ENCODE measurements at places on chromosomes 12 and 14.
A peak's percentile ranks its signal among the peaks of the same experiment; 100 is the strongest.

GRCh38 chr12:29734734-29735133 is 49.0 kb downstream of the TMTC1 start:
- no peak for DNase-seq

DNA sequence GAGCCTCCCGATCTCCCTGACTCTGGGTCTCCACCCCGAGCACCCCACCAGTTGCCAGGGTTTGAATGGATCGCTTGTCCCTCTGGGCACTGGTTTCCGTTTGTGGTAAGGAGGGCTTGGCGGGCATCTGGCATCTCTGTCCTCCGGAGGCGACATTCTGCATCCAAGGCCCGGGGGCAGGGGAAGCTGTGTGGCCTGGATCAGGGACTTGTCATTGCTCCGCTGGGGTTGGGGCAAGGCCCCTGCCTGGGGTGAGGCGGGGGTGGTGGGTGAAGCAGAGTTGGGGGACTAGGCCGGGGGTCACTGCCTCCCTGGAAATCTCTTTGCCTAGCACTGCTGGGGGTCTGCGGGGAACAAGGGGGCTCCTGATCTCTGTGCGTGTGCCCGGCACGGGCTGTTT is 30.2 kb downstream of the KIF26A start:
- DNase-seq, result no peak

- DNase-seq, result no peak
These were observed 55.8 kb downstream of the ARID2 start for GRCh38 chr12:45785315-45785714.

DNA sequence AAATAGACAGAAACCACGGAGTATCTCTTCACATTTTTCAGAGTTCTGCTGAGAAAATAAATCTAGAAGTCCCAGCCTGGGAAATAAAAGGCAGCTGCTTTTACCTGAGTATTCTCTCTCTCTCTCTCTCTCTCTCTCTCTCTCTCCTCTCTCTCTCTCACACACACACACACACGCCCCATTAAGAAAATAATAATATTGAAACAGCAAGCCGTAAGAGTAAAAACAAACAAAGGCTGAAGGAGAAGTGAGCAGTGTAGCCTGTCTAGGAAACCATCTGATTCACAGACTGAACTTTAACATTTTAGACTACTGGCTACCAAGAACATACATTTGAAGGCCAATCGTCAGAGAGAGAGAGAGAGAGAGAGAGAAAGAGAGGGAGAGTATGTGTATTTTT is 8.4 kb downstream of the PTHLH start:
- DNase-seq, result no peak

DNA sequence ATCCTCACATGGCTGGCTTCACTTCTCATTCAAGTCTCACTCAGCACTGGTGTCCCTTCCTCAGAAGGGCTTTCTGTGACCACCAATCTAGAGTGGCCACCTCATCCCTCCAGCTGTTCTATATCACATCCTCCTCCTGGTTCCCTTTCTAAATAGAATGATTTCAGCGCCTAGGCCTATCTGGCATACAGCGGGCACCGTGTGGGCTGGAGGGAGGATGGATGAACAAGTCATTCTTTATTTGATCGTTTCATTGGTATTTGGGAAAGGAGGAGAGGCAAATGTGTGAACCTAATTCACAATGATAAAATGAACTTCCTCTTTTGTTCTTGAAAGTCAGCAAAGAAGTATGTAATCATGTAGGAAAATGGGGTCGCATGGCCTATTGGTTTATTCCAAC is 394.2 kb downstream of the DPF3 start:
- no peak for DNase-seq

DNA sequence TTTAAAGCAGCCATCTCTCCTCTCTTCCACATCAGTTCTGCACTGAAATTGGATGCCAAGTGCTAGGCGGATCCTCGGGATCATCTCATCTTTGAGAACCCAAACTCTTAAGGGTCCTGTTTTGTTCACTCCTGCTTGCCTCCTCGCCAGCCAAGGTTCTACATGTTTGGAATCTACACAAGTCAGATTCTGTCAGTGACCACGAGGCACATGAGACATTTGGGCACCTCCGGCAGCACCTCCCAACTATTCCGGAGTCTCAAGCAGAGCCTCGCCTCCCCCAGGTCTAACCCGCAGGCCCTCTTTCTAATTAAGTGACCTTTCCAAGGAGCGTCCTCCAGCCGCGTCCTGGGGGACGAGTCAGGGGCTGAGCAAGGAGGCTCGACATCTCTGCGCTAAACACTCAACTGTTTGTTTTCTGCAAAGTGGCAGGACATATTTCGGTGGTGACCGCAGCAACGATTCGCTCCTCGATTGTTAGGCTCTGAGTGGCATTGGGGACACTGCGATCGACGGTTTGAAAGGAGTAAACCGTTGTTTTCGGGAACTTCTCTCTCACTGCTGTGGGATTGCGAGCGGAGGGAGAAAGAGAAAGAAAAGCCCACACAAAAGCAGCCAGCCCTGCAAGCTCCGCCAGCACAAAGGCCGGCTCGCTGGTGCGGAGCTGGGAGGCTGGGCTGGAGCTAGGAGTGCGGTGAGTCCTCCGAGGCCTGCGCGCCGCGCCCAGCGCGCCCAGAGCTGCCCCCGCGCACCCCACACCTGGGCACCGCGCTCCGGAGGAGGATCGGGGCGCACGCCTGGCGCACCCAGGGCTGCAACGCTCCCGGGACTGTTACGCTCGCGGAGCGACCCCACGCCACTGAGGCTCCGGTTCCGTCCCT is 640 bp downstream of the ARMH4 start:
- no peak for DNase-seq

DNA sequence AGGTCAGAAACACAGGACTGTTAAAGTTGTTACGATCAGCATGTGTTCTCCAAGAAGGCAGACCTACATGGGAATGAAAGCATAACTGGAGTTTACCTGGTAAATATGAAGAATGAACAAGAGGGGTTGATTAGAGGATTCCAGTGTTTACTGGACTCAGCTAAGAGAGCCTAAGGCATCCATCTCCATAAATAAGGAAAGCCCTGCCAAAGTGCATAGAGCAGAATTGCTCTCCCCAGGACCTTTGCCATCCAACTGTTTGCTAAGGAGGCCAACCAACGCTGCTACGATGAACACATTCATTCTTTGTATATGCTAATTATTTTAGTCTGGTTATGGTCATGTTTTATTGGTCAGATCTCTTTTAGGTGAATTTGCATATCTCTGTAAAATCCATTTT is 17.1 kb upstream of the PAWR start:
- DNase-seq, result no peak

DNA sequence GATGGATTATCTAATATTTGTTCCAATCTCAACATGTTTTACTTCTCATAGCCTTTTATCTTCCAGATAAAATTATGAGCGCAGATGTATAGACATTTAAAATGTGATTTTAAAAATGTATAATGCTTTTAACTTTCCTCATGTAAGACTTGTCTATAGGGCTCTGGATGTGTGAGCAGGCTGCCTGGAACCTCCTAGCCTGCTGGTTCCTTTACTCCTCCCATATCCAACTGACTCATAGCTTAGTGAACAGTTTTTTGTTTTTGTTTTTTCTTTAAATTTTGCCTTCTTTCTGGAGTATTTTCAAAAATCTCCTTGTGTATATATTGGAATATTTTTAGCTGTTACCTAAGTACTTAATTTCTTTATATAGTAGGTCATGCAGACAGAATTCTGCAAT is 115.4 kb downstream of the PDE3A start:
- no peak for DNase-seq

DNA sequence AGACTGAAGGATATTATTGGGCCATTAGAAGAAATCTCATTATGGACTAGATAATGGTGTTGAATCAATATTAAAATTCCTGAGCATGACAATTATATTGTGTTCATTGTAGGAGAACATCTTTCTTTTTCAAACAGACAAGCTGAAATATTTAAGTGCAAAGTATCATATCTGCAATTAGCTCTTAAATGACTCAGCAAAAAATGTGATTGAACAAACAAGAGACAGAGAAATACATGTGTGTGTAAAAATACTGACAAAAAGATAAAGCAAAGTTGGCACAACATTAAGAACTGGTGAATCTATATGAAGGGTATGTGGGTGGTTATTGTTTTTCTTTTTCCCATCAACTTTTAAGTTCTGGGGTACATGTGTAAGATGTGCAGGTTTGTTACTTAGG is 9.5 kb downstream of the CEP290 start:
- DNase-seq, result no peak

GRCh38 chr12:96907671-96908422 is 790 bp downstream of the NEDD1 start:
- DNase-seq, result no peak

DNA sequence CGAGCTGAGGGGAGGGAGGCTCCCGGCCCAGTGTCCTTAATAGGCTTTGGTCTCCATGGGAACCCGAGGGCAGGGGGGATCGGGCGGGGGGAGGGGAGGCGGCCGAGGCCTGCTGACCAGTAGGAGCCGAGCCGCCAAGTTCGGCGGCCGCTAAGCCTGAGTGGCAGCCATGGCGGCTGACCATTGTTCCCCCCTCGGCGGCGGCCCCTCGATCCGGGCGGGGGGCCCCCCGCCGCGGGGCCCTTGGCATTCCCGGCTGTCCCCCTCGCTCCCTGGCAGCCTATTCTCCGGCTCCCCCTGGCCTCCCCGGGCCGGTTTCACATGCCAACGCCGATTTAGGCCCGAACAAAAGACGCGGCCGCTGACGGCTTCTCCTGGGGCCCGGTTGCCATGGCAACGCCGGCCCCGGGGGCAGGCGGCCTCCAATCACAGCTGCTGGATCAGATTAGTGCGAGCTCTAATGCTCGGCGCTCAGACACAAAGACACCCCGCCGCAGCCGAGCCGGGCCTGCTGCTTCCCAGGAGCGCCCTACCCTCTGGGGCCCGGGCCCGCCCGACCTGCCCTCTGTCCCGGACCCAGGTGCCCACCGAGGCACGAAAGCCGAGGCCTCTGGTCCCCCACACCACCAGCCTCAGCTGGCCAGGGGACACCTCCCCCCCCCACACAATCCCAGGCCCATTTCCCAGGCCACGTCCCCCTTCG is 7.3 kb downstream of the MSI1 start:
- no peak for DNase-seq

- DNase-seq, result no peak
These were observed 13.5 kb downstream of the SINHCAF start for GRCh38 chr12:31312431-31312830.

DNA sequence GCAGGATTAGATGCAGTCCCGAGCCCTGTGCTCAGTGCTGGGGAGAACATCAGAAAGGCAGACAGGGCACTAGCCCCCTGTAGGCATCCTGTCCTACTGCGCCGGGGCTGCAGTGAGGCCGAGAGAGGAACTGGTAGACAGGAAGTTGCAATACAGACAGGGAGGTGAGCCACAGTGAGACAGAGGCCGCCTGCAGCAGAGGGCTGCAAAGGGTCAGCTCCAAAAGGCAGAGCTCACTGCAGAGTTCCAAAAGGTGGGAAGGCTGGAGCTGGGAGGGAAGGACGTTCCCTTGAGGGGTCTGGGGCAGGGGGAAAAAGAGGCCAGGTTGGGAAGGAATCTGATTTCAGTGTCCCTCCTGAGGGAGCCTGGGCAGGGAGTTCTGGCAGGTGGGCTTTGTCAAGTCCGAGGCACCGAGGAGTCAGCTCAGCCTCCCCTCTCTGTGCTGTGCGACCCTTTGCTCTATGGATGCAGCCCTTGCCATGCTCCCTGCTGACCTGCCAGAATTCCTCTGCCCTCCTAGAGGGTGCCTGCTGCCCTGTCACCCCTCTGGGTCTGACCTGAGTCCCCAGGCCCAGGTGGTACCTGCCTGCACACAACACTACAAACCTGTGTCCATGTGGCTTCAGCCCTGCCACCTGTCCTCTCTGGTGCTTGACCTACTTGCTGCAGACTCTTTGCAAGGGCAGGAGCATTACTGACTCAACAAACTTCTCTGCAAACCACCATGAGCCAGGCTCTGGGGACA is 63.5 kb downstream of the PRMT8 start:
- no peak for DNase-seq

DNA sequence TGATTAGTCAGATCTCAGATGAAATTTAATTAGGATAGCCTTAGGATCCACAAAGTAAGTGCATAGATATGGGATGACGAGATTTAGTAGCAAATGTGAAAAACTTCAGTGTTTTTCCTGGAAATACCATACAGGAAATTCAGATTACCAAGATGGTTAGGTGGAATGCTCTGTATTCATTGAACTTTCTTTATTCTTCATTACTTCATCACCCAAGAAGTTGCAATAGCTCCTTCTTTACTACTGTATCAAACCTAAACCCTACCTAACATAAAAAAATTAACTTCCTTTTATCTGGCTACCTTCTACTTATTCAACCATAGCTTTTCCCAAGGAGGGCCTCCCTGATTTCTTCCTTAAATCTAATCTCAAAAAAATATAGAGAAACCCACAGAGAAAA is 100.4 kb downstream of the TTC6 start:
- no peak for DNase-seq

- no peak for DNase-seq
These were observed 46.9 kb downstream of the ADIPOR2 start for GRCh38 chr12:1737652-1738286.

DNA sequence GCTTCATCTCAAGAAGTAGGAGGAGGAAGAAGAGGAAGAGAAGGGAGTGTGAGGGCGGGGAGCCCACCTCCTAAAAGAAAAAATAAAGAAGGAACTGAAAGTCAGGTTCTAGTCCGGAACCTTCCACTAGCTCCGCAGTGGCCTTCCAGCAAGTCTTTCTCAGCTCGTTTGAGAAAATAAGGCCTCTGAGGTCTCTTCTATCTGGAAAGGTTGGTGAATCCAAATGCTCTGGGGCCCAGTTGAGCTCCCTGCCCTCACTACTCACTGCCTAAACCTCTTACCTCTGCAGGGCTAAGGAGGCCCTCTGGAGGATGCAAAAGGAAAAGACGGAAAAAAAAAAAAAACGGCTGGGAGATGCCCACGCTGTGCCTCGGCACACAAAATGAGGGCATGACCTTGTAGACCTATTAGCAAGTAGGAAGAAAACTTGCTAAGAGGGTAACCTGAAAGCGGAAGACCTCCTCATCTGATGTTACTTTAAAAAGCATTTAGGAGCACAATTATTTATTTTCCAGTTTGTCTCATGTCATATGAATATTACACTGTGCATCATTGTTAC is 35.9 kb downstream of the FBLN5 start:
- peak; percentile 23 for DNase-seq

DNA sequence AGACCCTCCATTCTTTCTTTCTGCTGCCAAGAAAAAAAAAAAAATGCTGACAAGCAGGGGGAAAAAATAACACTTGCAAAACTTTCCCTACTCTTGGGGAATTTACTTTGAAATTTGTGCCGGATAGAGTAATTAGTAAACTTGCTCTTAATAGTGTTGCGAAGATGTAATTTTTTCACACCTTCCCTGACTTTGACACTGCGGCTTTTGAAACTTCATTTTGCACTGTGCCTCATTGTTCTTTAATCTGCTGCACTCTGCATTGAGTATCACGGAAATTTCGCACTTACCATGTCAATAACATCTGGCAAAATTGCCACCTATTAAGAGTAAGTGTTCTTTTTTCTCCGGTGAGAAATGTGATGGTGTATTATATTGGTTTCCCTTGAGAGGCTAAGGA is 596.1 kb downstream of the VRK1 start:
- DNase-seq, result no peak

All from SW 1271 (cell line).